ENCODE measurements at places on chromosomes 11 and 22. TPM values are rescaled to one million over a fixed set of nuclear protein-coding genes. Genes with fewer than 3 reads are reported as not detected.

The LYVE1 gene
- 105 TPM for total RNA-seq

The GLYATL1 gene
- not detected for total RNA-seq

The C11orf42 gene
- not detected for total RNA-seq

The CASP12 gene
- total RNA-seq: 9.4 TPM

The SYT9 gene
- total RNA-seq: not detected

The MGAT3 gene
- 28.0 TPM for total RNA-seq

DNA sequence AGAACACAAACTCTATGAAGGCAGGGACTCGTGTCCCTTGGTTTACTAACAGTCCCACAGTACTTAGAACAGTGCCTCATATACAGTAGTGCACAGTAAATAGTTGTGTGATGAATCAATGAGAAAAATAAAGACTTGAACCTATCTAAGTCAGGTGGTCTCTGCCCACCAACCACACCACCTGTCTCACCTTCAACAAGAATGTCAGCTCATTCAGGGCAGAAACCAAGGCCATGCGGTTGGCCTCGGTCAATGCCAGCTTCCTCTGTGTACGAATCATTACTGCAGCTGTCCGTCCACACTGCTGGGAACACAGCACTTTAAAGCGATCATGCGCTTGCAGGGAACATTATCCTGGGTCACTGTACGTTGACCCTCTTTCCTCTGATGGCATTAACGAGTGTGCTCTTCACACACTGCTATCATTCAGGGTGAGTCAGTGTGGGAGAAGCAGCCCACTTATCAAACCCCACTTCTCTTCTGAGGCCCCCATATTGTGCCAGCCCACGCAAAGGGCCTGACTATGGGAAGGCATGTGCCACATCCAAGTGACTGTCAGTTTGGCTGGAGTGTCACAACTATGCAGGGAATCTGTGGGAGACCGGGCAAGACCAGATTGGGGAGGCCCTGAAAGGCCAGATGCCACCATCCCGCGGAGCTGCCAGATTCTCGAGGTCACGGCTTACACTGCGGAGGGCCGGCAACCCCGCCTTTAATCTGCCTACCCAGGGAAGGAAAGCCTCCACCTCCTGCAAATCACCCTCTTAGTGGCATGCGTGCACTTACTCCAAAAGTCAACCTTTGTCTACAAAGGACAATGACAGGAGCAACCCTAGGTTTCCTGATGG lies 36.1 kb downstream of the LARGE1 start:
- H3K4me1 ChIP-seq: peaks cover 5% of the 10 kb centered on the region
- H3K27me3 ChIP-seq: no peaks in the 10 kb centered on the region
- H3K36me3 ChIP-seq: no peaks in the 10 kb centered on the region
- DNase-seq: peak; percentile 25

DNA sequence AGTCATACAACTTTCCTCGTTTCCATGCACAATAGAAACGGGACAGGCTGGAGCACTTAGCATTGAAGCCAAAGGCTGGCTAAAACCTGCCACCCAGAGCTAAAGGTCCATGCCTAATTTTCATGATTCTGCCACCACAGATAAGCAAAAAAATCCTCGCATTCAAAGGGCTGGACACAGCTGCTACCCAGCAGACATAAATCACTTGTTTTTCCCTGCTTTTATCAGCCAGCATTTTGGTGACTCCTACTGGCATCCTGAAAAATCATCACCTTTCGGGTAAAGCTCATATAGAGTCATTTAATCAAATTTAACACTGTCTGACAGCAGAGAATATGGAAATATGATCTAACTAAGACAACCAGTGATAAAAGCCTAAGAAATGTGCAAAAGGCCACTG lies 37.9 kb downstream of the ALG9 start:
- no peaks in the 10 kb centered on the region for H3K4me1 ChIP-seq
- DNase-seq: no peak
- peaks cover 15% of the 10 kb centered on the region for H3K36me3 ChIP-seq
- H3K27me3 ChIP-seq: no peaks in the 10 kb centered on the region

- peak overlapping the region; percentile 40 for H3K4me3 ChIP-seq
- H3K36me3 ChIP-seq: peaks cover 43% of the 10 kb centered on the region
- no peaks in the 10 kb centered on the region for H3K27me3 ChIP-seq
- H3K27ac ChIP-seq: peak overlapping the region; percentile 98
- peaks cover 71% of the 10 kb centered on the region for H3K4me1 ChIP-seq
These were observed 16.7 kb downstream of the BCL9L start for GRCh38 chr11:118908901-118909618.

DNA sequence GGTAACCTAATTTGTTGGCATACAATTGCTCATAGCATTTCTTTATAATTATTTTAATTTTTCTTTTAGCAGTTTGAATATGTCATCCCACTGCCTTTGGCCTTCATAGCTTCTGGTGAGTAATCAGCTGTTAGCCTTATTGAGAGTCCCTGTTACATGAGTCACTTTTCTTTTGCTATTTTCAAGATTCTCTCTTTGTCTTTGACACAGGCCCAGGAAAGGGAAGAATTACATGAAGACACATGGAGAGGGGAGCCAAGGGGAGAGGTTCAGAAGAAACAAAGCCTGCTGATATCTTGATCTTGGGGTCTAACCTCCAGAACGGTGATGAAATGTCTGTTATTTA lies 418.2 kb downstream of the METTL15 start:
- no peak for DNase-seq
- H3K27ac ChIP-seq: no peak overlapping the region
- no peaks in the 10 kb centered on the region for H3K36me3 ChIP-seq
- H3K27me3 ChIP-seq: no peaks in the 10 kb centered on the region
- H3K4me1 ChIP-seq: no peaks in the 10 kb centered on the region
- no peak overlapping the region for H3K4me3 ChIP-seq

GRCh38 chr11:44702889-44703288 lies 23.9 kb upstream of the TSPAN18 start:
- no peak overlapping the region for H3K27ac ChIP-seq
- H3K4me3 ChIP-seq: no peak overlapping the region
- no peak for DNase-seq
- H3K36me3 ChIP-seq: no peaks in the 10 kb centered on the region

- DNase-seq: peak; percentile 35
- H3K36me3 ChIP-seq: no peaks in the 10 kb centered on the region
- H3K4me3 ChIP-seq: no peak overlapping the region
- H3K4me1 ChIP-seq: no peaks in the 10 kb centered on the region
These were observed 152.0 kb upstream of the SYN3 start for GRCh38 chr22:33209930-33210784.

GRCh38 chr11:66857234-66857926 lies 516 bp downstream of the LRFN4 start:
- peaks cover 13% of the 10 kb centered on the region for H3K4me1 ChIP-seq
- no peaks in the 10 kb centered on the region for H3K27me3 ChIP-seq

GRCh38 chr22:38079804-38080203 lies 4.2 kb downstream of the SLC16A8 start:
- H3K27ac ChIP-seq: no peak overlapping the region
- H3K4me1 ChIP-seq: peaks cover 23% of the 10 kb centered on the region
- peak; percentile 37 for DNase-seq
- H3K4me3 ChIP-seq: no peak overlapping the region
- H3K27me3 ChIP-seq: no peaks in the 10 kb centered on the region

- peaks cover 31% of the 10 kb centered on the region for H3K4me1 ChIP-seq
- peak overlapping the region; percentile 96 for H3K27ac ChIP-seq
- peaks cover 8% of the 10 kb centered on the region for H3K36me3 ChIP-seq
- no peak for DNase-seq
- H3K27me3 ChIP-seq: no peaks in the 10 kb centered on the region
These were observed 766 bp upstream of the CAPRIN1 start for GRCh38 chr11:34050581-34051348.

Measured in upper lobe of left lung (tissue), 6 donors.